ENCODE measurements at places on chromosomes 1 and 21.

DNA sequence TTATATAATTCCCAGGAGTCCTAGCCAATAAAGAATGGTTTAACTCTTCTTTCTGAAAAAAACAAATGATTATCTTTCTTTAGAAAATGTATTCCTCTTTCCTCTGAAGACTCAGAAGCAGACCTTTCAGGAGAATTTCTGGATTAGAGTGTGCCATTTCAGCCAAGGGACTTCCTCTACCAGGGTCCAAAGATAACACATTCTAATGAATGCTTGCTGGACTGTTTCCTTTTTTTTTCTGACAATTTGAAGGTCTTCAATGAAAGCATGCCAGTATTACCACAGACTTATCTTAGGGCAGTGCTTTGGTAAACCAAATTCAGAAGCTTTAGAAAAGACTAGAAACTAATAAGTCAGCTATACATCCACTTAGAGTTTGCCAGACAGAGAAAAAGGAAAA is 80.5 kb downstream of the RERE start:
- no peak for DNase-seq

DNA sequence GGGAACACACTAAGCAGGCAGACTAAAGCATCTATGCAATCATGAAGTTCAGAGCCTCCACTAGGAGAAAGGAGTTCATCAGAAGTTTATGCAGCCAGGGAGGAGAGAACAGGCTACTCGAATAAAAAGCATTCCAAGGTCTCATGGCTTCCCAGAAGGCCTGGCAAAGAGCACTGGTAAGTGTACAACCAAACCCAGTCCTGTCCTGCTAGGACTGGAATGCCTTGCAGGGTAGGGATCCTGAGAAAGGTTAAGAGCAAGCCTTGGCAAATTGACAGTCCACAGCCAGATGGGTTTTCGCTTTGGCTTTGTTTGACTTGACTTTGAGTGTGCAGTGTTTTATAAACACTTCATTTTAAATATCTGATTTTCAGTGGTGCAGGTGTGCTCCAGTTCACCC is 133.6 kb upstream of the ATP1B1 start:
- no peak for DNase-seq

GRCh38 chr1:197776351-197777105 is 1.2 kb upstream of the DENND1B start:
- DNase-seq, result peak; percentile 22

DNA sequence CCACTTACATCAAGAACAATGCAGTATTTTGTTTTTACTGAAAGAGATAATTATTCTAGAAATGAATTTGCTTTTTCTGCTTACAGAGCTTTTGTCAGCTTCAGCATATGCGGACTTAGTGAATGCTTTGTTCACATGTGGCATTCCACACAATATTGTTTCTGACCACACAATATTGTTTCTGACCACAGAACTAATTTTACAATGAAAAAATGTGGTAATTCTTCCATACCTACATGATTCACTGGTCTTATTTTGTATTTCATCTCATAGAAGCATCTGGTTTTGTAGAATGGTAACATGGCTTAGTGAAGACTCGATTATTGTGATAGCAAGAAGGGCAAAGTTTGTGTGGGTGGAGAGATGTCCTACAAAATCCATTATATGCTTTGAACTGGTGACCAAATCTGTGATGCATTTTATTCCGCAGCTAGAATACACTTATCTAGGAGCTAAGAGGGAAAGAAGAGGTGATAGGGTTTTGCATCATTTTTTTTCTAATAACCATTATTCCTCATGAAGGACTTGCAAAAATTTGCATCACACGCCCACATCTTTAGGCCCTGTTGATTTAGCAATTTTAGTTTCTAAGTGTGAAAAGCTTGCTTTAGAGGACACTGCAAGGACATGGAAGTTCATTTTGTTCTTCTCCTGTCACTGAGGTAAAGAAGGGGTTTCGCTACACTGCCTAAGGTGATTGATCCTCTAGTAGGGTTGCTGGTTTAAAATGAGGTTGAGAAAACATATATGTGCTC is 75.3 kb downstream of the HLX start:
- DNase-seq, result no peak

DNA sequence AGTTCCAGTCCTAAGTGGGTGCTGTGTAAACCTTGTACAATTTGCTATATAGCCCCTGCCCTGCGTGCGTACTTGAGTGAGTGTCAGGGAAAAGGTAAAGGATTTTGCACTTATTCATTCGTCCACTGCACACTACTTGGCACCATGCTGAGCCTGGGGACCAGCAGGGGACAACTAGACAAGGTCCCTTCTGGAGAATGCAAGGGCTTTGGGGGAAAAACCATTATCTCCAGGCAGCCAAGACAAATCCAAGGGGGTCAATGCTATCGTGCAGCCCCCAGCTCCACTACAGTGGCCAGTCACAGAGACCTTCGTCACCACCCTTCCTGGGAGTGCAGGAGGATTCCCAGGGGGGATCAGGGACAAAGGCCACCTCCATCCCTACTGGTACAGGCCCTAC is 39.7 kb downstream of the MATN1 start:
- DNase-seq, result no peak

DNA sequence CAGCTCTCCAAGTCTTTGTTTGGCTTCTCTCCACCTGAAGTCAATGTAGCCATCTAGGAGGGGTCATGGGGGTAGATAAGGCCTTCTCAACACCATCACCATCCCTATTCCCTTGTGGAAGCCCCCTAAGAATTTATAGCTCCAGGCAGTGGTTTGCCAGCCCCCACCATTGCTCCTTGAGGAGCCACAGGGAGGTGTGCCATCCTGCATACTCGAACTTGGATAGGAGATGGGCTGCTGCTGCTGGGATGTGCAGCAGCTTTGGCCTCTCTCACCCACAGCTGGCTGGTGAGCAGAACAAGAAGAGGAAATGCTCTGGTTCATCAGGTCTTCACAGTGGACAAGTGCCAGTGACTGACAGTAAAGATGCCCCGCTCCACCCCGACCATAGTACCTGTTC is 4.8 kb downstream of the NAXE start:
- DNase-seq, result no peak

DNA sequence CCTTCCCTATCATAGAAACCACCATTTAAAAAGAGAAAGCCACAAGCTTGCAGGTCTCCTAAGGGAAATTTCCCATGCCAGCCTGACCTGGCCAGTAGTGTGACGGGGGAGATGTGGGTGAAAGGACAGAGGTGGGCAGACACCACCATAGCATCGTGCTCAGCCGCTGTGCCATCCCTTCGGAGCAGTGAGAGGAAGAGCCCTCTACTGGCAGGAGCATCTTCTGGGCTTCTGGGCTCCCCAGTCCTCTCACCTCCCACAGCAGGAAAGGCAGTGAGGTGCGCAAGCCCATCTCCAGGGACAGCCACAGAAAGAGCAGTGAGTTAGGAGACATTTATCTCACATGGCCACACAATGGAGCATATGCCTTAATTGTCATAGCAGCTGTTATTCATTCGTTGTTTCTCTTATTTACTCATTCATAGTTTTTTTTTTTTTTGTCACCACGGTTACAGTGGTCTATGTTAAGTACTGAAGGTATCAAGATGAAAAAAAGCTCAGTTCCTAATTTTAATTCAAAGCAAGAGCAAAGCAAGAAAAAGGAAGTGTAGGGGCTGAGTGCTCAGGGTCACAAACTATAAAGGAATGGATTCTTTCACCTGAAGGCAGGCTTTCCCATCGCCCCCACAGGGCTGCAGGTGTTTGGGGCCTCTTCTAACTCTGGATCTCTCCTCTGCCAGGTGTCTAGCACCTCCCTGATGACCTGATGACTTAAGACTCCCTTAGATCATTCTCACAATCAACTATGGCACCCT is 48.8 kb upstream of the CAMK1G start:
- DNase-seq, result no peak

- DNase-seq, result no peak
Measured at GRCh38 chr1:116766616-116767469, 12.6 kb downstream of the CD2 start.
